Cortex of kidney (tissue), 1 donor: ENCODE measurements at places on chromosomes 2 and 18.

GRCh38 chr18:44988821-44989587, 308.3 kb downstream of the SETBP1 start:
- DNase-seq, result no peak

- no peak for DNase-seq
Measured at GRCh38 chr18:28581521-28582071, 404.7 kb upstream of the CDH2 start.

GRCh38 chr2:209761566-209761965, 10.1 kb upstream of the UNC80 start:
- no peak for DNase-seq

- DNase-seq, result no peak
Measured at GRCh38 chr2:188610827-188611226, 319.2 kb downstream of the GULP1 start.

- DNase-seq, result no peak
Measured at GRCh38 chr2:23055251-23055650, 329.7 kb upstream of the KLHL29 start.

GRCh38 chr18:20996418-20996817, 115.2 kb downstream of the ROCK1 start:
- DNase-seq, result no peak

GRCh38 chr2:39874236-39874635, 95.2 kb upstream of the THUMPD2 start:
- DNase-seq, result no peak

DNA sequence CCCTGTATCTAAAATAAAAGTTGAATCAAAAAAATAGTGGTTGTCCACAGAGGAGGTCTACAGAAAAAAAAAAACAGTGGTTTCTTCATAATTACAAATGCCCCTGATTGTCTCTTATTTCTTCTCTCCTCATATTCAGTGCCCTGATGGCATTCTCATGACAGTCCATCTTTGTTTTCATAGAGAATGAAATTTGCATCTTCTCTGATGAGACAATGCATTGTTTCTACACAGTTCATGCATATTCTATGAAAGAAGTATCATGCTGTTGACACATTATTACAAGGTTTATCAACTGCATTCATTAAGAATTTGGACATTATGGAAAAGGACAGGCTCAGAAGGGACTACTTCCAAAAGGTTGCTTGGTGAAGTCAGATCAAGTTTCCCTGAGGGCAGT, 59.5 kb downstream of the LHCGR start:
- no peak for DNase-seq

GRCh38 chr2:194745557-194746146, 911.4 kb upstream of the SLC39A10 start:
- no peak for DNase-seq

DNA sequence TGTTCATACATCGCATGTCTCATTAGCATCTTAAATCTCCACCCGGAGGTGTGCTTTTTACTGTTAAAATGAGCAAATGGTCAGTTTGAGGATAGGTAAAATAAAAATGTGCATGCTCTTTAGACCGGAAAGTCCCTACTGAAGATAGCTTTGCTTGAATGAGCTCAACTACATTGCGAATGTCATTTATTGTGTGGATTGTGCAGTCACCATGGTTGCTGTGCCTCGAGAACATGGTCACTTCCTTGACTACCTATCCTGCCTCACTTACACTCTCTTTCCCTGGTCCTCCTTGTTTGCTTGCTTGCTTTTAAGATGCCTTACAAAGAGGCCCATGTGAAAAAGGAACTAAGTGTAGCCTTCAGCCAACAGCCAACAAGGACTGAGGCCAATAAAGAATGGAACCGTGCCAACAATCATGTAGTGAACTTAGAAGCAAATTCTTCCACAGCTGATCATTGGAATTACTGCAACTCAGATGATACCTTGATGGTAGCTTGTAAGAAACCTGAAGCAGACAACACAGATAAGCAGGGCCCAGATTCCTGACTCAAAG, 72.2 kb upstream of the BARD1 start:
- no peak for DNase-seq

DNA sequence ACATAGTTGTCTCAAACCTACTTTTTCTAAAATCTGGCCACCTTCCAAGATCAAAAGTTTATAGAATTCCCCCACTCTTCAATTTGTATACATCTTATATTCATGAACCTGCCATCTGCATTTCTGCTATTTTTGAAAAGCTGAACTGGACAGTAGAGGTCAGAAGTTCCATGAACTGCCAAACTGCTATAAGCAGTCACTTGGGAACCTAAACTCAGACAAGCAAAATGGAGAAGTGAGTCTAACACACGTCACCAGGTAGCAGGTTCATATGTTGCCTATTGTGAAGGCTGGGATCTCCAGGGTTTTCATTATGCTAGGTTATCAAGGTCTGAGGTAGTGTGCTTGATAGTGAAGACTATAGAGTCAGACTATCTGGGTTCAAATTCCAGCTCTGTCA, 2.0 kb upstream of the MYO1B start:
- no peak for DNase-seq

DNA sequence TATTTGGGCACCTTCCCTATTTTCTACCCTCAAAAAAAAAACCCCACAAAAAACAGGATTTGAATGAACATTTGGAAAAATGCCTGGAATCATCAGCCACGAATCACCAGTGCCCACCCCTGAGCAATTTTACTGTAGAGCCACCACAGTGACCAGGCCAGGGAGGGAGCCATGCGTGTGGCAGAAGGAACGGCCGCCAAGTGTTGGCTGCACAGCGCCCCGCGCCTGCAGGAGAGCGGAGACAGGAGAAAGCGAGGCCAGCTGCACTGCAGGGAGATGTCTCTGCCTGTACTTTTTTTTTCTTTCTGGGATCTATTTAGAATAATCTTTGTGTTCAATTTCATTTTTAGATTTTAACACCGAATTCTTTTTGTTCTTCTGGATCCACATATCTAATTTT, 269.3 kb upstream of the RAB12 start:
- DNase-seq, result no peak

- DNase-seq, result no peak
Measured at GRCh38 chr2:147027436-147027835, 817.4 kb upstream of the ACVR2A start.

GRCh38 chr2:236959876-236960275, 125.8 kb upstream of the COPS8 start:
- no peak for DNase-seq

- DNase-seq, result no peak
Measured at GRCh38 chr2:64771737-64772136, 118.0 kb upstream of the SERTAD2 start.

DNA sequence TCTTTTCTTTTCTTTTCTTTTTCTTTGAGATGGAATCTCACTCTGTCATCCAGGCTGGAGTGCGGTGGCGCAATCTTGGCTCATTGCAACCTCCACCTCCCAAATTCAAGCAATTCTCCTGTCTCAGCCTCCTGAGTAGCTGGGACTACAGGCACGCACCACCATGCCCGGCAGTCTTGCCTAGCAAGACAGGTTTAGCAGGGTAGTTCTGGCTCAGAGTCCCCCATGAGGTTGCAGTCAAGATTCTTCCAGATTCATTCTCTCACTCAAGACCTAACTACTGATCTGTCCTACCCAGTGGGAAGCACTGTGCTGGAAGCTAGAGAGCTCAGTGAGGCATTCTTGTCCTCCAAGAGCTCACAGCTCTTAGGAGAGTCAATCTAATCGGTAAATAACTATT, 17.6 kb upstream of the ZAP70 start:
- no peak for DNase-seq

DNA sequence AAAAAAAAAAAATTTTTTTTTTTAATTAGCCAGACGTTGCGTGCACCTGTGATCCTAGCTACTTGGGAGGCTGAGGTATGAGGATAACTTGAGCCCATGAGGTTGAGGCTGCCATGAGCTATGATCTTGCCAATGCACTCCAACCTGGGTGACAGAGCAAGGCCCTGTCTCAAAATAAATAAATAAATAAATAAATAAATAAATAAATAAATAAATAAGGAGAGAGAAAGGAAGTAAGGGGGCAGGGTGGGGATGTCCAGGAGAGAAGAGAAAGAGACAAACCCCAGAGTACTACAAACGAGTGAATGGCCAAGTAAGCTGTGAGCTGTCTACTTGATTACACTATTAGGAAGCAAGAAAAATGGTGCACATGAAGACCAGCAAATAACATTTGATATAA, 7.7 kb upstream of the PMAIP1 start:
- DNase-seq, result no peak

DNA sequence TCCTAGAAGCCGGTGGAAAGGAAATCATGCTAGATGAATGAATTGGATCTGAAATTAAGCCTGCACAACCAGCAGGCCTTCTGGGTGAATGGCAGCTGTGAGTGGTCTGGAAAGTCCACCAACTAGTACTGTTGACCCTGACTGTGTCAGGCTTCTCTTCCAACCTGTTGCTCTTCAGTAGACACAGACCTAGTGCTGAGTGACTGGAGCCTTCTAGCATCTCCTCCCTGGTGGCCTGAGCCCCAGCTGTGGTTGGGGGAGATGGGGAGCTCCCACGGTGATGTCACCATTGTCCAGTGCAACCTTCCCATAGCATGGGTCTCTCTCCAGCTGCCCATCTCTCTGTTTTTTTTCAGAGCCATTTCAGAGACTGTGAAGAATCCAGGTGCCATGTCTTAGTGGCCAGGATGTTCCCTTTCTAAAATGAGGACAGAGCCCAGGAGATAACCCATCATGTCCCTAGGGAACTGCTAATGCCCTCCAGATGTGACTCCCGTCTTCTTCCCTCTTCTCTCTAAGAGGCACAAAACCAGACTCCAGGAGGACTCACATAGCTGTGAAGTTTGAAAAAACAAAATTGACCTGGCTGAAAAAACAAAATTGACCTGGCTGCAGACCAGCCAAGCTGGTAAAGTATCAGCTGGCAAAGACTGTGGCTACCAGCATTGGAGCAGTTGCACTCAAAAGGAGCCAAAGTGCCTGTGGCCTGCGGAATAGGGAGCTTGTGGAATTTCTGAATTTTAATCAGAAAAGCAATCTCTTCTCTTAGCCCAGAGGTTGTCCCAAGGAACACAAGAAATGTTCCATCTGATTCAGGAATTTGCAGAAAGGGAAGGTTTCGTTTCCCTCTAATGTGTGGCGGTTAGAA, 67.4 kb upstream of the RPL31 start:
- DNase-seq, result no peak

DNA sequence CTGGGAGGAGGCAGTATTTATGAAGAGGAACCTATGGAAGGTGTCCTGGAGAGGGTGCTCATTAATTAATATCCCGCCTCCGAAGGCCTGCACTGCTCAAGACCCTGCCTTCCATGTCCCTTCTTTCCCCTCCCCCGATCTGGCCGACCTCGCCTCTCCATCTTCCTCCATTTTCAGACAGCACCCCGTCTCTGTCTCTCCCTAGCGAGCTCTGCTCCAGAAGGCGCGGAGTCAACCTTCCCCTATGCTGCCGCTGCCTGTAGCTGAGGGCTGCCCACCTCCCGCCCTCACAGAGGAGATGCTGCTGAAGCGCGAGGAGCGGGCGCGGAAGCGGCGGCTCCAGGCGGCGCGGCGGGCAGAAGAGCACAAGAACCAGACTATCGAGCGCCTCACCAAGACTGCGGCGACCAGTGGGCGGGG, 1.1 kb upstream of the WBP1 start:
- DNase-seq, result no peak

GRCh38 chr2:121778741-121779487, 23.5 kb downstream of the TSN start:
- DNase-seq, result no peak

DNA sequence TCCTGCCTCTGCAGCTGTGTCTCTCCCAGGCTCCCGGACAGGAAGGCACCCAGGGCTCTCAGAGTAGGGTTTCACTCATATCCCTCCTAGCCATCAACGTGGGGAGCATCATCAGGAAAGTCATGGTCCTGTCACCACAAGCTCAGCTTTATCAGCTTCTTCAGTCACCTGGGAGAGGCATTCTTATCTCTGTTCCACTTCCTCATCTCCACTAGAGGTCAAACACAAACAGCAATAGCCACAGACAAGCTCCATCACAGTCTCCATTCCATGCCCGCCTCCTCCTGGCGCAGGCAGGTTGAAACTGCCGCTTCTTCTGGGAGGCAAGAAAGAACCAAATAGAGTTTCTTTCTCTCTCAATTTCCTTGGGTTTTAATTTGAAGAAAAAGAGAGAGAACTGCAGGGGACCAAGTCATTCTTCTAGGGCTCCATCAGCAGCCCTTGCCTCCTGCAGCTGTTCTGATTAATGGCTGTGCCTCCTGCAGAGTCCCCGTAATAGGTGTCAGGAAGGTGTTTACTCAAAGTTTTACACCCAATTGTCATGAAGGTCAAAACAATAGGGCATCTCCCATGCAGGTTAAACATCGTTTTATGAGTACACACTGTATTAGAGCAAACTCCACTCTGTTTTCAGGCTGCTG, 377.9 kb downstream of the TMEM182 start:
- no peak for DNase-seq

DNA sequence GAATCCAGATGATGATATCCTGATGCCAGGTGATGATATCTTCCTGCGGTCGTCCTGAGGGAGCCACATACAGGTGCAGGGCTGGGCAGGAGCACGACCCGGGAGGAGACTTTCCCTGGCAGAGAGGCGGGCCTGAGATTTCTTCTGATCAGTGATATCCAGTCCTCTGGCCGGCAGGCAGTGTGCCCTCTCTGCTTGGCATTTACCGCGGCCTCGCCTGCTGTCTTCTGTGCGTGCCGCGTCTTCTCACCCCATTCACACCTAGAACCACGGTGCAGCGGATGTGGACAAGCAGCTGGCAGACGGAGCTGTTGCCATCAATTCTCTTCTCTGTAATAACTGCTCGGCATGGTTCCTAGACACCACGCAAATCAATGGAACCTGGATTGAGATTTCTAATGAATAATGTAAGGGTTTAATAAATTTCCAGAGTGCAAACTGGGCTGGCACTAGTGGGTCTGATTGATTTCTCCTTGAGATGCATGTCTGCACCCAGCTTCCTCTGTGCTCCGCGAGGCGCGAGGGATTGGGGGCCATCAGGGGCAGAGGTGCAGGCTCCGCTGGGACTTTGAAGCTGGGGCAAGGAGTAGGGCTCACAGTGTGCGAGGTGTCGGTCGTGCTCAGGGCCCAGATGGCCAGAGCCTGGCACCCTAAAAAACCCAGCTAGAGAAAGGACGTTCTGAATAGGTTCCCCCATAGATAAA, 208.9 kb upstream of the HDAC4 start:
- DNase-seq, result no peak

- no peak for DNase-seq
Measured at GRCh38 chr2:240304746-240305161, 130.7 kb upstream of the GPC1 start.

GRCh38 chr2:176554101-176555048, 285.1 kb downstream of the MTX2 start:
- DNase-seq, result no peak

DNA sequence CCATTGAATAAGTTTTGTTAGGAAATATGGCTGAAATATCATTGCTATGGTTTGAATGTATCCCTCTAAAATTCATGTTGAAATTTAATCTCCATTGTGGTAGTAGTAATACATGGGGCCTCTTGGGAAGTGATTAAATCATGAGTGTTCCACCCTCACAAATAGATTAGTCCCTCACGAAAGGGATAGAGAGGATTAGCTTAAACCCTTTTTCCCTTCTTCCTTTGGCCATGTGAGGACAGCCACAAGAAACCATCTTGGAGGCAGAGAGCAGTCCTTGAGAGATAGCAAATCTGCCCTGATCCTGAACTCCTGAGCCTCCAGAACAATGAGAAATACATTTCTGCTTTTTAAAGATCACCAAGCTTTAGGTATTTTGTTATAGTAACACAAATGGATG, 274.2 kb downstream of the CDH19 start:
- no peak for DNase-seq
